ENCODE measurements at places on chromosomes 12 and 14. TPM values are rescaled to one million over a fixed set of nuclear protein-coding genes. Genes with fewer than 3 reads are reported as not detected.

GZMB gene
- total RNA-seq, result 1.6 TPM

KRT71 gene
- total RNA-seq, result not detected

- DNase-seq, result no peak
Measured at GRCh38 chr12:5123921-5124320, 80.2 kb downstream of the KCNA5 start.

DNA sequence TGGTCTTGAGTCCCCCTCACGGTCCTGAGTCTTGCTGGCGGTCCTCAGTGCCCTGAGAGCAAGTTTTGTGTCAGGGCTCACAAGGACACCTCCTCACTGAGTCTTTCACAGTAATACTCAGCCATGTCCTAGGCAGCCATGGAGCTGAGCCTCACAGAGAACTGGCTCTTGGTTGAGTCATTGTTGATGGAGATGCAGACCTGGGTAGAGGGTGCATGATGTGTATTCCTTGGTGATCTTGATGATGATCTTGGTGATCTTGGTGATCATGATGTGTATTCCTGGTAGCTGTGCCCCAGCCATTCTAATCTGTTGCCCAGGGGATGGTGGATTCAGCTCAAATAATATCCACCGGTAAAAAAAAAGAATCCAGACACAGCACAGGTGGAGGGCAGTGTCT is 495.4 kb downstream of the TMEM121 start:
- DNase-seq, result no peak

GRCh38 chr12:68042212-68042699 is 53.0 kb downstream of the IFNG-AS1 start:
- no peak for DNase-seq

GRCh38 chr14:105388110-105388951 is 10.0 kb upstream of the TEX22 start:
- peak; percentile 69 for DNase-seq

DNA sequence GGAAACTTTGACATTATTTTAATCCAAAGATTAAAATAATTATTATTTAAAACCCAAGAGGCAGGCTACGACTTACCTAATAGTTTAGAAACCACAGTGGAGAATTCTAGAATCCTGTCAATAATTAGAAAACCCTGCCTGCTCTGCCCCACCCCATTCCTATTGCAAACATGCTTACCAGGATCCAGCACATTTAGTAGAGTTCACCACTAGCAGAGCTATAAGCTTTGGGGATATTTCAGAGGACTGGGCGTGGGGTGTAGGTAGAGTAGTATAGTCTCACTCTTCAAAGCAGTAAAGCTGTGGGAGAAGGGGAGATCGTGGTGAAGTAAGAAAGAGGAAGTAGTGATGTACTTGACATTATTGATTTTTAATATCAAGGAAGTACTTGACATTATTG is 100.3 kb downstream of the FIGNL2 start:
- DNase-seq, result no peak

DNA sequence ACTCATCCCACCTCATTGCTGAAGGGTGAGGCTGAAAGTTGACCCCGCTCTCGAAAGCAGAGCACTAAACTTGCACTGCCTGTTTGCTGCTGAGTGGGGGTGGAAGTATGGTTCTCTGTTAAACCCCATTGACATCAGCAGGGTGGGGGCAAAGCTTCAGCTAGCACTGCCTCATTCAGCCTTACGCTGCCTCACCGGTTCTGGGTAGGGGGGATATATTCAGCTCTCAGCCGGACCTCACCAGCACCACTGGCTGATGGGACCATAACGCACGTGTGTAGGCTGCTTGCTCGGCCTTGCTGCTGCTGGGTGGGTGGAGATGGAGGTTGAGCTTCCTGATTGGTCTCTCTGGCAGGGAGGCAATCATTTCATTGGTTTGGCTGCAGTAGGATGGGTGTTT is 265.7 kb upstream of the RTL1 start:
- DNase-seq, result no peak

DNA sequence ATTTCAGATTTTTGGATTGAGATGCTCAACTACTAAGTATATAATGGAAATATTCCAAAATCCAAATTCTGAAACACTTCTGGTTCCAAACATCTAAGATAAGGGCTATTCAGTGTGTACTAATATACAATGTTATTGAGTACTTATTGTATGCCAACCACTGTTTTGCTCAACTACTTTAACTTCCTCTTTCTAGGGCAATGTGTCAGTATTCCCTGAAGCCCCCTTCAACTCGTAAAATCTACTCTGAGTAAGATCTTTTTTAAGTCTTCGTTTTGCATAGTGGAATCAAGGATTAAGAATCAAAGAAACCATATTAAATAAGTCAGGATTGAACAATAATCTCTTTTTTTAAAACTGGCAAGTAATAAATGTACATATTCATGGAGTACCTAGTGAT is 45.5 kb downstream of the SPATA7 start:
- no peak for DNase-seq

DNA sequence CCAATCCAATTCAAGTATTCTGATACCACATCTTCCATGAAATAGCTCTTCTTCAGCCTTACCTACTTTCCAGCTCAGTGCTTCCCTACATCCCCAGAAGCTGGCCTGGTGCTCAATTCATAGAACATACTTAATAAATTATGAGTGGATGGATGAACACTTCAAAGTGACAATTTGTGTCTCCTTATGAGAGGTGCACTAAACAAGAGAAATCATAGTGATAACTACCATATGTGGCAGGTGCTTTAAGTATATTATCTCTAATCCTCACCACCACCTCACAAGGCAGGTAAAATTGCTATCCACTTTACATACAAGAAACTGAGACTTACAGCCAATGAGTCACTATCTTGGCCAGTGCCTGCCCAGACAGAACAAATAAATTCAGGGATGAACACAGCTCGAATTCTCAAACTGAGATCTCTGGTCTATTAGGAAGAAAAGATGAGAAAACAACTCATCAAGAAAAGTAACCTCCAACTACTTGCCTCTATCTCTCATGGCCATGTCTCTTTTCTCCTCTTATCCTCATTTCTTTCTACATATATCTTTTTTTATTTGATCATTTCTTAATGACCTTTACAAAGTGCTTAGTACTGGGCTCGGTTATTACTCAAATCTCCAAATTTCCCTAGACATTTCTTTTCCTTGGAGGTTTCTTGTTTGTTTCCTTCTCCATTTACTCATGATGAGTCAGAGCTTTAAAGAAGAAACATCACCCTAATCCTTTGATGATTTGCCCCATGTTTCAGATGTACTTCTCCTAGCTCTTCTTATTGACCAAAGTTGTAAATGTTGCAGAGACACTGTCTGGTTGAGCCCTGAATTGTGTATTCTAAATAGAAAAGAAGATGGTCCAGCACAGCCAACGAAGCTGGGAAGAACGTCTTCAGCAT is 161.5 kb downstream of the RPS29 start:
- no peak for DNase-seq

PLBD1 gene
- 28.6 TPM for total RNA-seq

- DNase-seq, result no peak
Measured at GRCh38 chr14:81281332-81281731, 60.6 kb upstream of the GTF2A1 start.

GRCh38 chr14:39726563-39726962 is 294.3 kb upstream of the FBXO33 start:
- no peak for DNase-seq

DNA sequence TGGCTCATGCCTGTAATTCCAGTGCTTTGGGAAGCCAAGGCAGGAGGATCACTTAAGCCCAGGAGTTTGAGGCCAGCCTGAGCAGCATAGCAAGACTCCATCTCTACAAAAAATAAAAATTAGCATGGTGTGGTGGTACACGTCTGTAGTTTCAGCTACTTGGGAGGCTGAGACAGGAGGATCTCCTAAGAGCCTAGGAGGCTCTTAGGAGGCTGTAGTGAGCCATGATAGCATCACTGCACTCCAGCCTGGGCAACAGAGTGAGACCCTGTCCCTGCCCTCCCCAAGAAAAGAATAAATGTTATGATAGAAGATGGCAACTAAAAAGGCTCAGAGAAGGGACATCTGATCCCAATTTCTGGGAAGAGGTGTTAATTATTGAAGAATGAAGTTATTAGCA is 3.2 kb upstream of the MANSC1 start:
- no peak for DNase-seq

GRCh38 chr14:88521818-88522217 is 33.0 kb downstream of the PTPN21 start:
- no peak for DNase-seq

INHBC gene
- total RNA-seq, result not detected

DNA sequence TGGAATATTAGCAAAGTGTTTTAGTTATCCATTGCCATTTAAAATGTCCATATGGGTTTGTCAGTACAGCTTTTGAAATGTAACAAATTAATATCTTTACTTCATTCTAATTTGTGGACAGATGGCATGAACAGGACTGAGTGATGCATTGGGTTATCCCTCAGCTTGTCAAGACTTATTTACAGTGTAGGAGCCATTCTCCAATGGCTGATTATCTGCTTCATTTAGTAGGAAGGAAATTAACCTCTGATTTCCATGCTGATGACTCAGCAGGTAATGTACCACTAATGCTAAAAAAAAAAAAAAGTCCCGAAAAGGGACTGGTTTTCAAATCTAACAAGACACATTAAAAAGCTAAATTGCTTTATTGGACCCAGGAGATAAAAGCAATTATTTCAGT is 1149.0 kb upstream of the USP15 start:
- no peak for DNase-seq

GRCh38 chr12:91091916-91092715 is 19.2 kb downstream of the LUM start:
- DNase-seq, result no peak

BTG1 gene
- 173 TPM for total RNA-seq

GRCh38 chr12:131239384-131240094 is 285.8 kb downstream of the ADGRD1 start:
- DNase-seq, result no peak

GLIPR1 gene
- total RNA-seq, result 20.6 TPM

DNA sequence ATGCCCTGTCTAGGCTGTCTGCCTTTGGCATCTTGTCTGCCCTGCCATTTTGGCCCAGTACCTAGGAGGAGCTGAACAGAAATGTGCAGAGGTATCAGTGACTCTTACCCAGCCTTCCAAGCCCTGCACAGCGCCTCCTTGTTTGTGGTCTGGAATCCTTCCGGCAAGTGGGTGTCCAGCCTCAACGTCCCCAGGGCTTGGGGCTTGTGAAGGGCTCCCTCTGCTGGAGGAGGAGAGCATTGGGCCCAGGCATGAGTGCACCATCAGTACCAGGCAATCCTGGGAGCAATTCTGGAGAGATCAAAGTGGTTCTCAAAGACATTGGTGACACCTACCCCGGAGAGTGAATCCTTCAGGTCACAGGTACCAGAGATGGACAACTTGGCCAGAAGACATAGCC is 2.4 kb upstream of the TCL1B start:
- DNase-seq, result no peak

GRCh38 chr12:117236456-117237001 is 46.3 kb upstream of the FBXO21 start:
- peak; percentile 90 for DNase-seq

SYNDIG1L gene
- 0.13 TPM for total RNA-seq

DNA sequence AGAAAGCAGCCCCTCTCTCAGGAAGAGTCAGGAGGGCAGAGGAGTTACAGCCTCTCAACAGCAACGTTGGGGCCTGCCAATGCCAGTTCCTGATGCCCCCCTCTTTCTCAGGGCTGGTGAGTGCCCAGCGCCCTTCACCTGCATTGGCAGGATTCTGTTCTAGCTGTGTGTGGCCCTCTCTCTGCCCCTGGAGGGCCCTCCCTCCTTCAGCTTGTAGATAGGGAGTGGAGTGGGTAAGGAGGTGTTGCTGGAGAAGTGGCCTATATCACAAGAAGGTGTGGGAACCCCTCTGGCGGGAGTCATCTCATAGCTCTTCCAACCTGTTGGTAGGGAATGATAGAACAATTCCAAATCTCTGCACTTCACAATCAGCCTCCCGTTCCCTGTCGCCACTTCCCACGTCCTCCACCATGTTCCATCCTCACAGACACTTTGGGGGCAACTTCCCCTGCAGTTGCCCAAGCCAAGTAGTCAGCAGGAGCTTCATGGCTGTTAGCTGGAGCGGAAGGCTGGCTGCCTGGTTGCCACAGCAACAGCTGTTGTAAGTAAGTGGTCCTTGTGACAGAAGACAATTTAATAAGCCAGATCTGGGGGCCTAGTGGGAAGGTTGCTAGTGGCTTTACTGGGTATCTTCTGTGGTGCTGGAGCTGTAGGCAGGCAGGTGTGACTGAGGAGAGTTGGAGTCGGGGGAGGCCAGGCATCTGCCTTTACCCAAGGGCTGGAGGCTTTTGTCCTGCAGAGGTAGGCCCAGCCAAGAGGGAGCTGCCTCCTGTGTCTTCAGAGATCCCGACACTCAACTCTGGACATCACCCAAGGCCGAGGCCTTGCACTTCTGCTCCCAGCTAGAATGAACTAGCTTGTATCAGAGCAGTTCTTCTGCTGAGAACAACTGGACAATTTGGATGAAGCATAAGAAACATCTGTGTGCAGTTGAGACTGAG is 38.4 kb downstream of the GALNT16 start:
- DNase-seq, result no peak

- DNase-seq, result peak; percentile 87
Measured at GRCh38 chr14:95185033-95185766, 27.9 kb upstream of the DICER1 start.

DNA sequence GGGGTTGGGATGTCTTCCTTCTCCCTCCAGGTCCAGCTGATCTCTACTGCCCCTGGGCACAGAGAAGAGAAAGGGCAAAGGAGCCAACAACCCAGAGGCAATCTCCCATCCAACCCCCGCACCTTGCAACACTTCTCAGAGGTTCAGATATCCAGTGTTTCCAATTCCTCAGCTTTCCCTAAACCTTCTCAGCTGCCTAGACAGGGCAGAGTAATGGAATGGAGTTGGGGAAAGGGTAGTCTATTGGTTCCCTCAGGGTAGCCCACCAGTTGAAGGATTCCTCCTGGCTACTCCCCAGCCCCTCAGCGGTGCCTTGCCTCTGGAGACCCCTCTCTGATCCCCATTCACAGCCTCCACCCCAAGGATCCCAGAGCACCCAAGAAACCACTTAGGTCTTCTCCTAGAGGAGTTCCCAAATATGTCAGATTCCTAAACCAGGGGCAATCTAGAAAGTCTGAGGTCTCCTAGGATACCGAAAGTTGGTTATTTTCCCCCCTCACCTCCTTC is 537 bp downstream of the NFE2 start:
- no peak for DNase-seq

DNA sequence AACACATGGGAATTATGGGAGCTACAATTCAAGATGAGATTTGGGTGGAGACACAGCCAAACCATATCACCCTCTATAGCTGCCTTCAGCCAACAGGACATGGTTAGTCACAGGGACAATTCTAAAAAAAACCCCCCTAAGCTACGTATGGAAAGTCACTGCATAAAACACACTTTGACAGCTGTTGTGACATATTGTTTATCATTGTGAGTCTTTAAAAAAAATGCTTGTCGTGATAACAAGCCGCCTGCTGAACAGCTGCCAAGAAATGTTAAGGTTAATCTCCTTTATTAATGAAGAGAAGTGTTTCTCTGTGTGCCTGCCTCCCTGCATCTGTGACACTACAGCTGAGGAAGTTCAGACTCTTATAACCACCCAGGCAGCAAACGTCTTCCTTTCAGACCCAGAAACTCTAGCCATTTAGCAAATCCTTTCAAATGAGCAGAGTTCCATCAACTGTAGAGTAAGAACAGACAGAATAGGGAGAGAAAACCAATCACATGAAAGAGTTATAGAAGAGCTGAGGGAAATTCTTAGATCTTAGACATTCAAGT is 1459.6 kb upstream of the TMEM132C start:
- no peak for DNase-seq
